ENCODE measurements at places on chromosomes 5 and 9.

DNA sequence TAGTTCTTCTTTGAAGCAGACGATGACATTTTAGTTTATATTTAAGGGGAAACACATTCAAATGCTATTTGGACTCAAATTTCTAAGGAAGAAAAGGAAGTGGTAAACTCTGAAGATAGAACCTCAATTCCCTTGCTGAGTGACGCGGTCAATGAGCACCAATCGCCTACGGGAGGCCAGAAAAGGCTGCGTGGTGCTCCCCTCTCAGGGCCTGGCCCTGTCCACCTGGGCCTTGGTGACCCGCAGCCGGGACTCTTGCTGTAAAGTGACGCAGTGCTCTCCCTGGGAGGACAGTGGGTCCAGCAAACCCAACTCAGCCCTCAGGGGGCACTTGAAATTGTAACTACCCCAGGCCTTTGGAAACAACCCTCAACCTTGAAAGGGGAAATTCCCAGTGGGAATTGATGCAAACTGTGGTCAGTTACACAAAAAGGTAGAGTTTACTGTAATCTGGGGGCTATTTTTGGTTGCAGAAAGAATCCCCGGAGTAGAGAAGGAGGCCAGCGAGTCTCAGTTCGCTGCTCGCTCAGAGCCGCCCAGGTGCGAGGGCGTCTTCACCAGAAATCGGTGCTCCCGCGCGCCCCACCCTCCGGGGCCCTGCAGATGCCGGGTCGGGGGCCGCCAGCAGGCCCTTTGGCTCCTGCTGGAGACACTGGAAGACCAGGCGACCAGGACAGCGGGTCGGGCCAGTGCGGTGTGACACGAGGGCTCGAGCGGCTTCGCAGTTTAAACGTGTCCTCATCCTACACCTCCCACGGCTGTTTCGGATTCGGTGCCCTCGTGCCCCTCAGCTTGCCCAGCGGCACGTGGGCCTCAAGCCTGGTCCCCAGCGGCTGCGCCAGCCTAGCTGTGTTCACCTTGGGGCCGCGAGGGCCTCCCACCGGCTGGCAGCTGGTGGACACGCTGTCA is 1.4 kb upstream of the ANKRD33B start:
- no peak for DNase-seq

GRCh38 chr5:124262991-124263571 is 483.4 kb downstream of the ZNF608 start:
- no peak for DNase-seq

GRCh38 chr9:106769331-106769730 is 93.6 kb upstream of the ZNF462 start:
- DNase-seq = no peak

- DNase-seq = no peak
Measured at GRCh38 chr9:36677611-36678010, 104.9 kb downstream of the MELK start.
